ENCODE measurements at places on chromosomes 2 and 18.
A peak's percentile ranks its signal among the peaks of the same experiment; 100 is the strongest.

DNA sequence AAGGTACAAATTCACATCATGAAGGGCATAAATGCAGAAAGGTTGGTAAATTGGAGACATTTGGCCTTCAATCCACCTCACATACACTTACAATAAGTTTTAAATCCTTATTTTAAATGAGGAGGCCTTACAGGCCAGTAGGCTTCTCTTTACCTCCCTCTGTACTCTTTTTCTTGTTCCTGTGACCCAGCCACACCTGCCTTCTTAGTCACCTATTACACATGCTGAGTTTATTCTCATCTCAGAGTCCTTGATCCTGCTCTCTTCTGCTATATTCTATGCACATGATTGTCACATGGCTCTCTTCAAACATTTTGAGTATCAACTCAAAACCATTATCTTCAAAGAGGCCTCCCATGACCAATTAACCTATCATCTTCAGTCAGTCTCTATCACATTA, 491.5 kb downstream of the SATB2 start:
- DNase-seq: no peak

GRCh38 chr2:175151791-175152190, 16.2 kb downstream of the ATF2 start:
- no peak for DNase-seq

GRCh38 chr2:166632616-166633015, 138.6 kb upstream of the SCN7A start:
- DNase-seq: no peak

DNA sequence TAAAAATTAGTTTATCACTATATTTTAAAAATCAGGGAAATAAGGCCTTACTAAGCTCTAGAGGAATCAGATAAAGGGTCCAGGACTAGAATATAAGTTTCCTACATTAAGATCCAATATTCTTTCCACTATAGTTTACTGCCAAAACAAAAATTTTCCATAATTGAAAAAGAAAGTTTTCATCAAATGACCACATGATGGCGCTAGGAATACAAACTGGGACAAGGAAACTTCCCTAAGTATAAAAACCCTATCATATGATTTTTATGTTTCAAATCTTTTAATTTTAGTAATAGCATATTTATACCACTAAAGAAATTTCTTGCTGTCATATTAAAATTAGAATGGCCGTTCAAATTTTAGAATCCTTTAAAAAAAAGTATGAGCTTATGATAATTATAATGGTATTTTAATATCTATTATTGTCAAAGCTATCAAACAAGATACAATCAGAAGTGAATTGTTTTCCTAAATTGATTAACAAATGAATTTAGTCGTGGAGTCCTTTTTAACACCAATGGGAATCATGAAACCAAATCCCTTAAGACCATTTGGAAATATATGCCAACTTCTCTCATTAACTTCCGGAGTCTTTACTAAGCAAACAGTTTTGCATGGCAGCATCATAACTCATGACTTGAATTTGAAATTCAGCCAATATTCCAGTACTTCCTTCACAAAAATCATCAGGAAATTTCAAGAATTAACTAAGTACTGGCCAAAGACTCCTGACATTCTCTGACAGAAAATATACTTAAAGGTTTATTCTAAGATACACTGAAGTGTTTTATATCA, 70.3 kb downstream of the SCN1A start:
- DNase-seq: peak; percentile 24

GRCh38 chr2:223674998-223675609, 72.9 kb upstream of the SCG2 start:
- no peak for DNase-seq

GRCh38 chr2:182929972-182930371, 63.5 kb upstream of the FRZB start:
- DNase-seq: no peak

- no peak for DNase-seq
Observed at GRCh38 chr18:8503248-8503647, 106.0 kb upstream of the RAB12 start.

GRCh38 chr18:26618135-26618534, 69.8 kb upstream of the KCTD1 start:
- no peak for DNase-seq

GRCh38 chr2:211093743-211094303, 537.4 kb downstream of the CPS1 start:
- DNase-seq: no peak

DNA sequence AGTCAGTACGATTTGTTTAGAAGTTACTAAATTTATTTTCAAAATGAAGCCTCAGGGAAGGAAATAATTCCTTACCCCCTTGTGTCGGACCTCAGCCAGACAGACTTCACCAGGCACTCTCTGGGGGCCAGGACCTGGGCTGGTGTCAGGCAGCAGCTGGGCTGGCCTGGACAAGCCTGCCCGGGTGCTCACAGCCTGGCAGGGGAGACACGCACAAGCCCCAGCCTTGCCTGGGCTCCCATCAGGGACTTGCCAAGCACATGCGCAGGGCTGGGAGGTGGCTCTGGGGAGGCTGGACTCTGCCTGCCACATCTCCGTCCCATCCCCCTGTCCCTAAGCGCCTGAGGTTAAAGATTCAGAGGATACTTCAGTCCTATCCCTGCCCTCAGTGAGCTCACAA, 56.8 kb upstream of the HS6ST1 start:
- DNase-seq: no peak
